ENCODE measurements at places on chromosomes 5 and 9.

DNA sequence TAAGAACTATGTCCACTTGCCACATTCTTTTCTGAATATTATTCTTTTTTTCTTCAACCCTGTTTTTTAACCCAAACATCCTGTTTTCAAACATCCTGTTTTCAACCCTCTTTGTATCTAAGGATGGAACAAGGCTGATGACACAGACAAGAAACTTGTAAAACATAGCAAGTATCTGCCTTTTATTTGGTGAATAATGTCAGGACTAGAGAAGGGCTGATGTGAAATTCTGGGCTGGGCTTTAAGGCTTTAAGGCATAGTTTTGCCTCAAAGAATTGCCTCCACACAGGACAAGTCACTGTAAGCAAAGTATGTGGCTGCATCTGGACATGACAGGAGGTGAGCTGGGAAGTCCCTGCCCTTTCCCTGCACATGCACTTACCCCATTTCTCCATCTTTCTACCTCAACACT, 42.5 kb upstream of the RIC1 start:
- DNase-seq: peak; percentile 24

DNA sequence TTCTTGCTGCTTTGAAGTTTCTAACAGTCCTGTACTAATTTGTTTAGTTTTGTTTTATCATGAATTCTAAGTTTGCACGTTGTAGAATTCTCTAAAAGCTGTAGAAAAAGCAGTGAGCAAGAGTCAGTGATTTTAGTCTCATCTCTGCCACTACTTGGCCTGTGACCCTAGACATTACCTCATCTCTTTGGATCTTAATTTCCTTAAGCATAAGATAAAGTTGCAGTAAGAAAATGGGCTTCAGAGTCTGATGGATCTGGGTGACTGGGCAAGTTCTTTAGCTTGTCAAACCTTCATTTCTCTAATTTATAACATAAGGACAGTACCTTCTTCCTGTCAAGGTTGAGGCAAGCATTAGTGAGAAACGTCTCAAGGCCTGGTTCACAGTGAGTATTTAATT, 247.9 kb downstream of the DMRT2 start:
- DNase-seq: no peak

DNA sequence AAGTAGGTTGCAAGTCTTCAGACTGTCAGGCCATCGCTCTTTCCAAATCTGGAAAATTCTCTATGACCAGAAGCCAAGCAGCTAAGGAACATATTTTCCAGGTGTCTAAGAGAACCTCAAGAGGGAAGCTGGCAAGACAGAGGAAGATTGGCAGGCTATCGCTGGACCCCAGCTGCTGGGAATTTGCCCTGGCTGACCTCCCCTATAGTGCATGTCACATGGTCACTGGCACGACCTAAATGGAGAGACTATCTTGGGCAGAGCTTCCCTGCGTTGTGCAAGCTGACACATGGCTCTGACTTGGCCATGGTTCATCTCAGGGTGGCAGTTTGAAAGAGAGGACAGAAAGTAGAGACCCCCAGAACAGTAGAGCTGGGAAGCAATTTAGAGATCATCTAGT, 104.9 kb upstream of the ZNF618 start:
- no peak for DNase-seq

- peak; percentile 66 for DNase-seq
Measured at GRCh38 chr5:91311697-91312501, 71.2 kb downstream of the ARRDC3 start.

DNA sequence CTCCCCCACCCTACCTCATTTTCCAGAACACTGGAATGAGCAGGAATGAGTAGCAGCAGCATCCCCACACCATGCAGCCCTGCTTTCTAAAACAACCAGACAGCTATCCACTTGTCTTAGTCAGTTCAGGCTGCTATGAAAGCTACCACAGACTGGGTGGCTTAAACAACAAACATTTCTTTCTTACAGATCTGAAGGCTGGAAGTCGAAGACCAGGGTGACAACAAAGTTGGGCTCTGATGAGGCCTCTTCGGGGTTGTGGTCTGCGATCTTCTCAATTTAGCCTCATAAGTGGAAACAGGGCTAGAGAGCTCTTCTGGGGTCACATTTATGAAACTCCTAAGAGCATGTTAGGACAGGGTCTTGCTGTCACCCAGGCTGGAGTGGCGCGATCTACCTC, 38.9 kb downstream of the LPAR1 start:
- DNase-seq: no peak

DNA sequence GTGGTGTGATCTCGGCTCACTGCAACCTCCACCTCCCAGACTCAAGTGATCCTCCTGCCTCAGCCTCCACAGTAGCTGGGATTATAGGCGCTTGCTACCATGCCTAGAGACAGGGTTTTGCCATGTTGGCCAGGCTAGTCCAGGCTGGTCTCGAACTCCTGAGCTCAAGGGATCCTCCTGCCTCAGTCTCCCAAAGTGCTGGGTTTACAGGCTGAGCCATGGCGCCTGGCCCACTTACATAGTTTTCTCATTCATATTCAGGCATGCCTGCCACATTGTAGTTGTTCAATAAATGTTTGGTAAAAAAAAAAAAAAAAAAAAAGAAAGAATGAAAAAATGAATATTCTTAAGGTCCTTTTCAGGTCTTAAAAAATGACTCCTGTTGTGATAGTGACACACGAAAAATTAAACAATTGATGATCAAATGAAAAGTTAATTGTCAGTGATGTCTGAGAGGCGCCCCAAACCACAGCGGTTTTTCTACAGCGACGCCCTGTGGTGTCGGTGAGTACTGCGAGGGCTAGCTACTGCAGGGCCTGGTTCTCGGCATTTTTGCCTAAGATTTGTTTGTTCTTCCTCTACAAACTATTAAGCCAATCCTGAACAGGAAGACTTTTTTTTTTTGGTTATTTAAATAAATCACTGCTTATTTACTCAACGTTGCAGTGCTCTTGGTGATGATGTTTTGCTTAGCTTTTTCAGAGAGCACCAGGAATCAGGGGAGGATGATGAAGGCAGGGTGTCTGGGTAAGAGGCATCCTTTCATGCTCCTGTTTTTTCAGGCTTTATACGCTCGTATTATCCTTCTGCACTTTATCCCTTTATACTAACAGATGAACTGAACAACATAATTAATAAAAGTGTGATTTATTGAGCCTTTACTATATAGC, 67.0 kb upstream of the DPYSL3 start:
- DNase-seq: peak; percentile 50

DNA sequence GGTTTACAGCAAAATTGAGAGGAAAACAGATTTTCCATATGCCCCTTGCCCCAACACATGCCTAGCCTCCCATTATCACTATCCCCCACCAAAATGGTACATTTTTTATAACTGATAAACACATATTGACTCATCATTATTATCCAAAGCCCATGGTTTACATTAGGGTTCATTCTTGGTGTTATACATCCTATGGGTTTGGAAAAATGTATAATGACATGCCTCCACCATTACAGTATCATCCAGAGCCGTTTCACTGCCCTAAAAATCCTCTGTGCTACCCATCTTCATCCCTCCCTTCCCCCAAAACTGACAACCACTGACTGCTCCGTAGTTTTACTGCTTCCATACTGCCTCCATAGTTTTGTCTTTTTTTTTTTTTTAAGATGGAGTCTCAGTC, 111.1 kb downstream of the ACTL7B start:
- DNase-seq: no peak

- DNase-seq: no peak
Measured at GRCh38 chr5:180142021-180142765, 66.8 kb downstream of the RASGEF1C start.

DNA sequence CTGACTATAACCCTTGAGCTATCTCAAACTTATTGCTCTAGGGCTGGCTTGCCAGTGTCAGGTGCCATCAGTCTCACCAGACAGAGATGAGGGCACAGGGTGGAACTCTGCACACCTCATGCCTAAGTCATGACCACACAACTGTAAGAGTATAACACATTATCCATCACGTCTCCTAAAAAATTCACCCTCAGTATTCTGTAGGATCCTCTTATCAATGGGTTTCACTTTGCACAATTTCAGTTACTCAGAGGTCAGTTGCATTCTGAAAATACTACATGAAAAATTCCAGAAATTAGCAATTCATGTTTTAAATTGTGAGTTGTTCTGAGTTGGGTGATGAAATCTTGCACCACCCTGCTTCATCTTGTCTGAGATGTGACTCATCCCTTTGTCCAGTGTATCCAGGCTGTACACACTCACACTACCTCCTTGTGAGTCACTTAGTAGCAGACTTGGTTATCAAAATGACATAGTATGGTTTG, 690.9 kb upstream of the CDH18 start:
- no peak for DNase-seq

DNA sequence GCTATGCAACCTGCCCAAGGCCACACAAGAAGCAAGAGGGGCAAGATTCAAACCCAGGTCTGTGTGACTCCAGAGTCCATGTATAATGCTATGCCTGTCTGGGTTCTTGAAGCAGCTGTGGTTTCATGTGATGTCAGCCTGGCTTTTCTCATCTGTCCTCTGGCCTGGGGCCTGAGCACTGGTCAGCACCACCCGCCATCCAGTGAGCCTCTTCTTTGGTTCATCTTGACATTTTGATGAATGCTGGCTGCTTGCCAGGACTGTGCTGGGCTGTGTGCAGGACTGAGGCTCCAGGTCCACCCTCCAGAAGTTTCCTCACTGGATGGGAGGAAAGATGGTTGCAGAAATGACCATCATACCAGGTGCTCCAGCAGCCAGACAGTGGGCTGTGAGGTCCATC, 61.5 kb downstream of the TSTD2 start:
- DNase-seq: no peak

DNA sequence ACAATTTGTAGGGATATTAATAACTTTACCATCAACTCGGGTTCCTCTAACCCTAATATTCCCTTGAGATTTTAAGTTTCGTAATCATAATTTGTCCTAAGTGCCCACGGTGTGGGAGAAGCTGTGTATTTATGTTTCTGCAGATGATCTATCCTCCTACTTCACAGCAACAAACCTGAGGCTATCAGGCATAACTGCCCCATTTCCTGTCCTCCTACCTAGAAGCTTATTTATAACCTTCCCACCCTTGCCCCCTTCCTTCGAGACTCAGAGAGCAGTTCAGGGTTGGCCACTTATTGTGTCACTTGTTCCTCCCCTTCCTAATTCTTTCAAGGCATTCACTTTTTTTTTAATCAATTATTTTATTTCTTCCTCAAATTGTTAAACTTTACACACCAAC, 29.6 kb upstream of the LCP2 start:
- no peak for DNase-seq

DNA sequence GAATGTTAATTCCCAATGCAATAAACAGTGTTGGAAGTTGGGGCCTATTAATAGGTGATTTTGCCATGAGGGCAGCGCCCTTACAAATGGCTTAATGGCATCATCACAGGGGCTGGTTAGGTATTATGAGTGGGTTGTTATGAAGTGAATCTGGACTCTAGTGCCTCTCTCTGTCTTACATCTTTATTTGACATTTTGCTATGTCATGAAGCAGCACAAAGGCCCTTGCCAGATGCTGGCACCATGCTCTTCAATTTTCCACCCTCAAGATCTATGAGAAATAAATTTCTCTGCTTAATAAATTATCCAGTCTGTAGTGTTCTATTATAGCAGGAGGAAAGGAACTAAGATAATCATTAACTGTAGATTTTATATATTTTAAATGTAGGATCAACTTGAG, 1098.7 kb upstream of the NUDT12 start:
- no peak for DNase-seq

DNA sequence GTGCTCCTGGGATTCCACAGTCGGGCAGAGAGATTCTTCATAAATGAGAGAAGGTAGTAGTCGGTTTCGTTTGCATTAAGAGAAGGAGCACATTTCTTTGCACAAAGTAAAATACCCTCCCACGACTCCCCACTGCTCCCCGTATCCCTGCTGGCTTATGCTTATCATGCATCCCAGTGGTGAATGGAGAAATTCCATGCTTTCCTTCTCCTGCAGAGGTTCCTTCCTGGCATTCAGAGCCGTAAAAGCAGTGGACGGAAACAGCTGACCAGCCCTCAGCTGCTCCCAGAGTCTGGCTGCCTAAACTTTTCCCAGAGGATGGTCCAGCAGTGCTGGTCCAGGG, 93.1 kb downstream of the C9orf152 start:
- DNase-seq: no peak

- no peak for DNase-seq
Measured at GRCh38 chr9:5388026-5388819, 48.5 kb upstream of the RLN1 start.

All from stimulated activated CD4-positive, alpha-beta T cell treated with anti-CD3 and anti-CD28 coated beads, Interleukin-15, amount 100 ng/mL, for 24 hours (primary cell).